Brain pericyte (primary cell): ENCODE measurements at places on chromosomes 11 and 22.

- no peak for DNase-seq
Observed at GRCh38 chr11:122491509-122491908, 164.0 kb upstream of the UBASH3B start.

- DNase-seq = no peak
Observed at GRCh38 chr11:133947321-133947756, 9.4 kb downstream of the IGSF9B start.

DNA sequence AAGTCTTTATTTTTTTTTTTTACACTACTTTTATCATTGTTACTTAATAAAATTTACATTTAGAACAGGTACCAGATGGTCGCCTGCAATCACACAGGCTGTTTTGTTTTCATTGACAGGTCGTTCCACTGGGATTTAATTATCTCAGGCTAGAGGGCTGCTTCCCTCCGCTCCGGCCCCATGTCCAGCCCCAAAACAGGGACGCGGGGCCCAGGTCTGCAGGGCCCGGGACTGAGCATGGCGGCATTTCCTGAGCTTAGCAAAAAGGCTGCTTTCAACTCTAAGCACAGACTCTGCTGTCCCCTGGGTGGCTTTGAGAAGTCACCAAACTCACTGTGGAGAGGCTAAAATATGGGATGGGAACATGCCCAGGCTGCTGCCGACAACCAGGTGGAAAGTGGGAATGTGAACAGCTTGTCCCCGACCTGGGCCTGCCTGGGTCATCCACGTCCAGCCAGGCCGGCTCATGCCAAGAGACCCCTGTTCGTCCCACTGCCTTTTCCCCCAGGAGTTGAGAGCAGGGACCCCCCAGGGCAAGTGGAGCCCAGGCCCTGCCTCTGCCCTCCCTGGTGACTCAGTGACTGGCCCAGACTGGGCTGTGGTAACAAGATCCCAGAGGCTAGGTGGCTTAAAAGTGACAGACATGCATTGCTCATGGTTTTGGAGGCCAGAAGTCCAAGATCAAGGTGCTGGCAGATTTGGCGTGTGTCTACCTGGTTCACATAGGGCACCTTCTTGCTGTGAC lies 150.0 kb downstream of the SHANK2 start:
- no peak for DNase-seq

- DNase-seq = no peak
Observed at GRCh38 chr22:31490496-31490925, 869 bp upstream of the EIF4ENIF1 start.

DNA sequence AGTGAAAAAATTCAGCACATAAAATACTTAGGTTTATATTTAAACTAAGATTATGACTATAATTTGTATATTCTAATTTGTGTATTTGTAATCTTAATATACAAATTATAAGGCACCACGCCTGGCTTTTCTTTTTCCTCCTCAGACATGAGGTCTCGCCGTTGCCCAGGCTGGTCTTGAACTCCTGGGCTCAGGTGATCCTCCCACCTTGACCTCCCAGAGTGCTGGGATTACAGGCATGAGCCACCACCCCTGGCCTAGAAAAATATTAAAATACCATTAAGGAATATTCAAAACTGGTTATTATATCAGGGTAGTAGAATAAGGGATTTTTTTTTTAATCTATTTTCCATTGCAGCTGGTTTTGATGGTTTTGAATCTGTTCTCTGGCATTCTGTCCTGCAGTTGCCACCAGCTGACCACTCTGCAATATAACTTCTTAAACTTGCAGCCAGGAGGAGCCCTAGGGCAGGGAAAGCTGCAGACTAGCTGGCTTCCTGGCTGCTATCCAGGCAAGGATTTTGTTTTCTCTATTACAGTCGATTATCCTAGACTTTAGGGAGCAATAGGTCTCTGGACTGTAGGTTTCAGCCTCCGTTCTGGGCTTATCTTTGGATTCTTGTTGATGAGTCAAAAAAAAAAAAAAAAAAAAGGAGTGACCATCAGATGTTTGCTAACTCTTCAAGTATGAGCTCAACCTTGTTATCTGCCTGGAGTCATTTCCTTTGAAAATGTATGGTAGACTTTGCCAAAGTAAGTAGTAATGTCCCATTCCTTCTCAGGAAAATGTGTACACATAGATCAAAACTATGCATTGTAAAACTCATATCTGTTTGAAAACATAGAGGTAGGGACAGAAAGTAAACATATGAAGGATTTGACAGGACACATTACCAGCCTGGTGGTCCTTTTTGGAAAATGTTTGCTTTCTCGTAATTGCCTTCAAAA lies 13.2 kb downstream of the POLA2 start:
- DNase-seq = no peak

- no peak for DNase-seq
Observed at GRCh38 chr11:24225501-24225900, 271.4 kb upstream of the LUZP2 start.

DNA sequence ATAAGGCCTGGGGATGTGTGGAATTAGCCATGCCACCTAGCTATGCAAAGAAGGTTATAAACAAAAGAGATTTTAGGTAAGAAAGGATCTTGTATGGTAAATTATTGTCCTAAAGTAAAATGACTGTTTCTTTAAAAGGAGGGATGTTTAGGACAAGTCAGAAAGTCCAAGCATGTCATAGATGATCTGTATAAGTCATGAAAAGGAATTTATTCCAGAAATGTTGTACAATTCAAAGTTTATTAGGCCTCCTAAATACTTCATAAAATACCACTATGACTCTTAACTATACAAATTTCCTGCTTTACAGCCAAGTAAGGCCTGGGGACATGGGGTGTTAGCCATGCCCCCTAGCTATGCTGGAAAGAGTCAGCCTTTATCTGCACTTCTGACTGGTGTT lies 22.7 kb downstream of the OR5A2 start:
- no peak for DNase-seq
